ENCODE measurements at places on chromosomes 1 and 21.

DNA sequence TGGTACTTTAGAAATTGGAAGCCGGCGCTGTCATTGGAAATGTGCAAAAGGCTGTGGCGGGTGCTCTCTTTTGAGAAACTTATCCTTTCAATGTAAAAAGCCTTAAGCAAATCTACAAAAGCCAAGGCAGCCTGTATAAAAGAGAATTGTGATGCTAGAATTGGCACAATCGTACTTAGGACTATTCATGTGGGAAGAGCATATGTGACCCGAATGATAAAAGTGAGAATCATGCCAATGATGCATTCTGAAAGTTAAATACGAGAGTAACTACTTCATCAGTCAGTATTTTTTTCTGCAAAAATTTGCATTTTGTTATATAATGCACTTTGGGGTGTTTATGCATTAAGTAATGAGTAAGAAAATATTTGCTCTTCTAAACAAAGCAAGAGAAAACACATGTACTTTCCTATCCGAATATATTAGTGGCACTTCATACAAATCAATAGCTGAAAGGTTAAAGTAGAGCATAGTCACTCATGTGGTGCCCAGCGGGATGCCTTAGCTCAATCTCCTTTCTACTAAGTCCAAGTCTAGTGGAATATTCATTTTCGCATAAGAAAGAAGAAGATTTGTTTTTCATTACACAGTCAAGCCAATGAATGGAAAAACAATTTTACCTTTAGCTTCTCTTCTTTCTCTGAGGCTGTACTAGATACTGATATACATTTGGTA, 1256.6 kb upstream of the B3GALT2 start:
- DNase-seq, result no peak

DNA sequence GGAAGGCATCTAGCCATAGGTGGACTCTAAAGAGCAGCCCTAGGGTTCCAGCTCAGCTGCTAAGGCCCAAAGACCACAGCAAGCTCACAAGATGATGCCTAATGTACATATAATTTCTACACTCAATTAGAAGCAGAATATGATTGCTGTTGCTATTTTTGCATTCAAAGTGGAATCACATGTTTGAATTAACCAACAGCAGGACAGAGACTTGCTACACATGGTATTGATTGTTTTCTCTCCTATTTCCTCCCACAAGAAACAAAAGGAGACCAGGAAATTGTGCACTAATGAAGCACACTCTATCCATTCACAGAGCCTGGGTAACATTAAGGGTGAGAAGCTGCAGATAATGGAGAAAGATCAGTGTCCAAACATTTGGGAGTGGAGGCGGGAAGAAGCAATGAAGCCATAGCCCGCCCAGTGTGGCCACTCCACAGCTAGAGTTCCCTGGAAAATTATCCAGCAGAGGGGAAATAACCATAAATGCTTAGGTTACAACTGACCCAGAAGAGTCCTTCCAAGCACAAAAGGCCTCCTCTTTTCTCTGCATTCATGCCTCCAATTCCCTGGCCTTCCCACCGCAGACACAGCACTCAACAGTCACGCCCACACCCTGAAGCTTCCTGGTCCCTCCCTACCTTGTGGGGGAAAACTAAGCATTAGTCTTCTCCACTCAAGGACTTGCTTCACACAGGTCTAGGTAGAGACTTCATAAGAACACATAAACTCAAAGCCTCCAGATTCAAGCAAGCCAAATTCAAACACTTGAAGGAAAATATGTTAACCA, 7.5 kb downstream of the CNN3 start:
- no peak for DNase-seq

- DNase-seq, result no peak
Measured at GRCh38 chr1:21750841-21751240, 32.1 kb downstream of the USP48 start.

GRCh38 chr1:21661886-21662285, 7.3 kb downstream of the RAP1GAP start:
- no peak for DNase-seq

All from EL (cell line).